Upper lobe of left lung (tissue), 6 donors: ENCODE measurements at places on chromosomes 11 and 22. TPM values are rescaled to one million over a fixed set of nuclear protein-coding genes. Genes with fewer than 3 reads are reported as not detected.
A peak's percentile ranks its signal among the peaks of the same experiment; 100 is the strongest.

- DNase-seq = no peak
Observed at GRCh38 chr22:49577168-49578060, 250.3 kb downstream of the BRD1 start.

DNA sequence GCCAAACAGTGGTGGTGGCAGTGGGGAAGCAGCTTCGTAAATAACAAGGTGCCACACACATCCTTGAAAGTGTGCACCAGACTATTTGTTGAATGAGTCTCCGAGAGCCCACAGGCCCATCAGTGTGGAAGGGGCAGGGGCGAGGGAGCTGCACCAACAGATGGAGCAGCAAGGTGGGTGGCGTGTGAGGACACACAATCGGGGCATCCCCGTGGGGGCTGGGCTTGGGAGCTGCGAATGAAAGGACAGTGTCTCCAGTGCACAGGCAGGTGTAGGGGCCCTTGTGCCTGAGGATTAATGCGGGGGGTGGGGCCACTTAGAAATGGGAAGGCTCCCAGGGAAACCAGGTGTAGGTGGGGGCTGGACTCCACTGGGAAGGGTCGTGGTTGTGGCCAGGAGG lies 2.8 kb downstream of the NRXN2 start:
- DNase-seq = peak; percentile 24

DNA sequence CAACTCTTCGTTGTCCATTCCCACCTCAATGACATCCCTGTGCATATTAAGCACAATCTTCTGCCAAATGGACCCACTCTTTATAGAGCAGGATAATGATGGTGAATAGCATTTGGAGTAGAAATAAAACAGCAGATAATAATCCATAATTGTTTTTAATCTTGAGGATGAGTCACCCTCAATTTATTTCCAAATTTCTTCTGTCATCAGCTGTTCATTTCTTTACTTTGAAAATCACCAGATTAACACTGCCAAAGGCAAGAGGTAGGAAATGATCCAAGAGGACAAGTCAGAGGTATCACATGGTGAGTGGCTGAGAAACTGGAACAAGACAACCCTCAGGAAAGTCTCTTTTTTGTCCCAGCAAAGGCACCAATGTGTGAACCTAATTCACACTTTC lies 7.3 kb upstream of the AMBRA1 start:
- DNase-seq = no peak

- no peak for DNase-seq
Observed at GRCh38 chr11:75424396-75424795, 8.6 kb downstream of the KLHL35 start.

DNA sequence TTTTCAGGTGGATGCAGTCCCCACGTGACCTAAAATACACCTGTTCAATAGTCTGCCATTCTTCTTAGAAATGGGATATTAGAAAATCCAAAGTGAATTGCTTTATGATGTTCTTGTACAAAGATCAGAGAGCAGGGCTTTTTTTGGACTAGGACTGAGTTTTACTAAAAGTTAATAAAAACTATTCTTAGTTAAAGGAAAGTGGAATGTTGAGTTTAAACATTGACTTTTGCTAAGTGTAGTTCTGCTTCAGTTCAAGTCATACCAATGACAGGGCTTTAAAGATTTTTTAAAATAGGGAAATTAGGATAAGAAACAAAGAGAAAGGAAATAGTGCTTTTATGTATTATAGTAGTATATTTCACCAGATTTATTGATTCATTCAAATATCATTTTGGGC lies at the start of gene SLC22A24:
Gene SLC22A24 (minus strand): TSS at position 101 of the 400 bp plus-strand sequence. CDS start 442 bp downstream, outside the sequence.
- DNase-seq = no peak

DNA sequence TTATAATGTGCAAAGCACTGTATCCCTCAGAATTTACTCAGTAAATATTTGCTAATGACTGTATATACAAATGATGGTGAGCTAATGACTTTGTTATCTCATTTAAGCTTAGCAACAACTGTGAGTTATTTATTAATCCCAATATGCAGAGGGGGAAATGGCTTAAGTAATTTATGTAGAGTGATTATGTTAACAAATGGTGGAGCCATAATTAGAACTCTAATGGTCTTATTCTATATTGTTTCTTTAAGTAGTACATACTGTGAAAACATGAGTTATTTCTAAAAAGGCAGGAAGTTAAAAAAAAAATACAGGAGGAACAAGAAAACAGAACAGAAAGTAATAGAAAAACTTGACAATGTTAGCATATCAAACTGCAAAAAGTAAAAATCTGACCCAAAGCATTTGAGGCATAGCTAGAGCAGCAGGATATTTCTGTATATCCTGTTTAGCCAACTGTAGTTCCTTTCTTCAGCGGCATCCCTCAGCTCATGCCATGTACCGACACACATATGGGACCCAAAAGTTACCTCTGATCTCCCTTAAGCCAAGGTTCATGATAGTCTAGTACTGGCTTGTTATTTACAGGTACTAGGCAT lies 94.2 kb downstream of the FCHSD2 start:
- no peak for DNase-seq

GRCh38 chr22:26053737-26054316 lies 115.4 kb upstream of the SEZ6L start:
- DNase-seq = no peak

DNA sequence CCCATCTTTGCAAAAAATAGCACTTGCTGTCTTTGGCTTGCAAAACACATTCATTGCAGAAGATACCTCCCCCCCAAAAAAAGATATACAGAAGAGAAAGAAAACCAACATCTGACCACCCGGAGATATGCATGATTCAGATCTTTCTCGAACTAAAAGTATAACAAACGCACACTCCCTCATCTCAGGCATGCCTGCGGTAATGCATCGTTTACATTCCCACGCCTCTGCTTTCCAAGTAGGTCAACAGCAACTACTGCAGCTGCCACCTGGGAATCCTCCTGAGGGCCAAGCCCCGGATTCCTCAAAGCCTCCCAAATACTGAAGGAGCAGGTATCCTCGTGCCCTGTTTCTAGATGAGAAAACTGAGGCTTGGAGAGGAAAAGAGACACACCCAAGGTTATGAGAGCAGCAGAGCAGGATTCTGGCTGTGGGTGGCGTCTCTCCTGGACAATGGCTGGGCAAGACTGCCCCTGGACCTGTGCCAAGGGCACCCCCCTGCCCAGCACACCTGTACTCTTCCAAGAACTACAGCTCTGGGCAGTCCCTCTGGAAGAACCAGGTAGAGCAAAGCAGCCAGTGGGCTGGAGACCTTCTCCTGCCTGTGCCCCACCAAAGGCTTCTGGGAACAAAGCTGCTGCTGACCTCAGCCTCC lies 38.1 kb downstream of the NUP50 start:
- no peak for DNase-seq

DNA sequence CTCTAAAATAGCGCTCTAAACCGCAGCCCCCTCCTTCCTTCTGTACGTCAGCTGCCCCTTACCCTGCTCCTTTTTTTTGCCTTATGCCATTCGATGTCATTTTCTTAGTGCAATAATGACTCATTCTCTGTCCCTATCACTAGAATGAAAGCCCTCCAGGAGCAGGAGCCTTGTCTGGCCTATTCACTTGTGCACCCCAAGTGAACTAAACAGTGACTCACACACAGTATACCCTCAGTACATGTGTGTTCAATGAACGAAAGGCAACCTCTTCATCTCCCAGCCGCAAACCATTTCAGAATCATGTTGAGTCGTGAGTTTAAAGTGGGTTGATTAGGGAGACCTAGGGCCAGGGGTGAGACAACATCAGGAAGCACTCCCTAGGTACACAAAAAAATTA lies 50.7 kb upstream of the SPATA19 start:
- no peak for DNase-seq

- DNase-seq = no peak
Observed at GRCh38 chr11:74417860-74418508, 19.8 kb upstream of the PGM2L1 start.

GRCh38 chr11:120179057-120179672 lies 31.7 kb upstream of the OAF start:
- DNase-seq = no peak

DNA sequence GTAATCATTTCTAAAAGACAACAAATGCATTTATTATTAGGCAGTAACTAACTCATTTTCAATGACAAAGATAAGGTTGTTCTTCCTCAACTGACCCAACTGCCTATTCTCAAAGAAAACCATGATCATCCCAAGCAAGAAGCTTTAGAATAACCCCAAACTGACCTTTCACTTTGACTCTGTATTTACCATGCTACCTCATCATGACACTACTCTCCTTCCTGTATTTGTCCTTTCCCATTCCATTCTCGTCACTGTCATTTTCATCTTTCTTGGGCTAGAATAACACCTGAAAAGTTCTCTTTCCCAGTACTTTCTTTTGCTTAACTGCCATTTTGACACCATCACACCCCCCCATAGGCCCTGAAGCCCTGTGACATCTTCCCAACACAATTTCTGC lies 48.3 kb downstream of the TCF20 start:
- no peak for DNase-seq

GRCh38 chr22:40673017-40673416 lies 6.3 kb upstream of the MCHR1 start:
- DNase-seq = no peak

DNA sequence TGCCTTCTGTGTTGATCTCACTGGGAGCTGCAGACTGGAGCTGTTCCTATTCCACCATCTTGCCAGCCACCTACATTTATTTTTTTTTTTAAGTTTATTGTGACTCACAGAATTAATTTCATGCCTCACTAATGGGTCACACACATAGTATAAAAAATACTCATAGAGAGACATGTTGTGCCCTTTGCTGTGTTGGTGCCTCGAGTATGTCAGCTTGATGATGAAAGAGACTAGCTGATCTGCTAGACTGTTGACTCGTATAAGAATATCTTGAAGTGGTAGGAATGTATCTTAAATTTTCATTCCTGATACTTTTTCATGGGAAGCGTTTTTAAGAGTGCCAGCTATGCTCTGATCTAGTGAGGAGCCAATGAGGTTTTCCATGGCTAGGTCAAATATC lies 28.6 kb upstream of the AMPD3 start:
- DNase-seq = no peak

DNA sequence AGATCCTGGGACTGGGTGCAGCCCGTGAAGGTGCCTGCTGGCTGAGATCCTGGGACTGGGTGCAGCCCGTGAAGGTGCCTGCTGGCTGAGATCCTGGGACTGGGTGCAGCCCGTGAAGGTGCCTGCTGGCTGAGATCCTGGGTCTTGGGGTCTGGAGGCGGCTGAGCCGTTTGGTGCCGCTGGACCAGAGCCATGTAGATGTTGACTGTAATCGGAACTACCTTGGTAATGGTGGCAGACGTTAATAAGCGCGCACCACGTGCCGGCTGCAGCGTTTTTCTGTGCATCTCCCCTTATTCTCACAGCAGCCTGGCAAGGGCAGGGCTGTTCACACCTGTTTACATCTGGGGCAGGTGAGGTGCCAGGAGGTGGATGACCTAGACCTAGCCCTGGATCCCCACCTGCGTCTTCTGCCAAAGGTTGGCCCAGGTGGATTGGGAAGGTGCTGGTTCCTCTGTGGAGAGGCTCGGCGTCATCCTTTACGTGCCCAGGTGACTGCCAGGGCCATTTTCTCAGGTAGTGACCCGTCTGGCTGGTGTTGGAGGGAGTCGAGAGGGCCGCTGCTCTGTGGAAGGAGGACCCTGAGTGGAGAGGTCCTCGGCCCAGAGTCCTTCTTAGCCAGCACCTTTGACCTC lies 382.5 kb downstream of the TBC1D22A start:
- DNase-seq = no peak

- DNase-seq = peak; percentile 72
Observed at GRCh38 chr11:10298342-10298741, 4.3 kb upstream of the SBF2 start.

GRCh38 chr22:30262917-30263741 lies 3.5 kb downstream of the OSM start:
- DNase-seq = peak; percentile 87

DNA sequence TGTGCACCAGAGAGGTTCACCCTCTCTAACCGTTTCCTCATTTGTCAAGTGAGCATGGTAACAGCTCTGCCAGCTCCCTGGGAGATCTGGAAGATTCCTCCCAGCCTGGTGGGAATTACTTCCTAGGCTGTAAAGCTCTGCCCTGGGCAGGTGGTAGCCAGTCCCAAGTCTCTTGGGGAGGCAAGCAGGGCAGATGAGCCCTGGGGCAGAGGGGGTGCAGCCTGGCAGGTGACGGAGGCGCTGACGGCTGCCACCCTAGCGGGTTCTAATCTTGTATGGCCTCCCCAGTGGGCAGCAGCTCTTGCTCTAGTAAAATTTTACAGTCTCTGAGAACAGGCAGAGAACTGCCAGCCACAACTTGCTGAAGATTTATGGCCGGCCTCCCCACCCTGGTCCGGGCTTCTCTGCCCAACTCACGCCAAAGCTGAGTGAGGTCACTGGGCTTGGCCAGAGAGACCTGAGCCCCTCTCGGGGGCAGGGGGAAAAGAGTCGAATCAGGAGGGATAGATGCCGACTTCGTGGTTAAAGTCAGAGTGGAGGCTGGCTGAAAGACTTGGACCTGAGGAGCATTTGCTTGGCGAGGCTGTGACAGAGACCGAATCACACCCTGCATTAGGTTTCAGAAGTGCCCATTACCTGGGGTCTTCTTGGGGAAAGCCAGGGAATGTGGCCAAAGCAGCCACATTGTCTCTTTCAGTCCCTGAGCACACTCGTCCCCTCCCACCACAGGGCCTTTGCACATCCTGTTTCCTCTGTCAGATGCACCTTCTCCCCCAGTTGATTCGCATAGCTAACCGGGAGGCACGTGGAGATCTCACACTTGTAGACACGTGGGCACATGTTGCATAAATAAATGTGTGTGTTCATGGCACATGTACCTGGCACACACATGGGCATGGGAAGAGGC lies 188.2 kb downstream of the MN1 start:
- DNase-seq = no peak

PLEKHB1 gene
- 25.6 TPM for total RNA-seq

OR8D1 gene
- total RNA-seq = not detected

UBTFL1 gene
- total RNA-seq = not detected

VPREB1 gene
- not detected for total RNA-seq

TUBA8 gene
- 0.81 TPM for total RNA-seq

SLC5A1 gene
- total RNA-seq = 2.0 TPM

B4GALNT4 gene
- 0.76 TPM for total RNA-seq

CLMP gene
- 23.4 TPM for total RNA-seq
